ENCODE measurements at places on chromosomes 2 and 18.

GRCh38 chr2:106161341-106161740 lies 32.8 kb downstream of the UXS1 start:
- no peak for DNase-seq

GRCh38 chr2:45851576-45852304 lies 200.3 kb downstream of the PRKCE start:
- no peak for DNase-seq

- DNase-seq = no peak
Observed at GRCh38 chr2:236781933-236782816, 212.6 kb downstream of the ACKR3 start.

DNA sequence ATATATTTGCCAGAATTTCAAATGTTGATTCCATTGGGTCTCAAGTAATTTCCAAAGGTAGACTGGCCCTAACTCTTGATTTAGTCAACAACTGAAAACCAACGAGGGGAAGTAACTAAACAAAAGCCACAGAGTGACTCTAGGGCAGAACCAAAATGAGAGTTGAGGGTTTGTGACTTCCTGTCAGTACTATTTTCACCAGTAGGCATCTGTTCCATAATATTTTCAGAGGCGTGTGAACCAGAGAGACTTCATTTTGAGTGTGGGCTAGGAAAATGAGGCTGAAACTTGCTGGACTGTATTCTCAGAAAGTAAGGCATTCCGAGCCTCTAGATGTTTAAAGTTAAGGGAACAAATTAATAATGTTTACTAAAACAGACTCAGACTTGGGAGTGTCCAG lies 70.6 kb downstream of the GDF7 start:
- no peak for DNase-seq

- no peak for DNase-seq
Observed at GRCh38 chr2:177676636-177677035, 284.1 kb downstream of the AGPS start.
